ENCODE measurements at places on chromosomes 16 and 17.

DNA sequence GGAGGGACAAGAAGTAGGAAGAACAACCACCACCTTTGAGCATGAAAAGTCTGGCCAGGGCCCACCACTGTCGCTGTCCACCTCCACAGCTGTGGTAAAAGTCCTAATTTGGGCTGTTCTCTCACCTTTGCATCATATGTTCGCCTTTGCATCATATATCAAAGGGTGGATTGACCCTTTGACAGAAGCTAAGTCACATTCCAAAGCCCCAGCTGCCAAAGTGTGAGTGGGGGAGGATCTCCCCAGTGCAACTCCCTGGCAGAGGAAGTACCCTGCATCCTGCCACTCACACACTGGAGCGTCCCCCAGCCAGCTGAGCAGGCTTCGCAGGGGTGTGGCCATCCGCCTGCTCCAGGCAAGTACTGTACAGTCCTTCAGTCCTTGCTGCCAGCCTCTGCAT lies 12.7 kb upstream of the SPECC1 start:
- DNase-seq: no peak

GRCh38 chr16:72664056-72664508 lies 383.8 kb downstream of the ZFHX3 start:
- DNase-seq: no peak

DNA sequence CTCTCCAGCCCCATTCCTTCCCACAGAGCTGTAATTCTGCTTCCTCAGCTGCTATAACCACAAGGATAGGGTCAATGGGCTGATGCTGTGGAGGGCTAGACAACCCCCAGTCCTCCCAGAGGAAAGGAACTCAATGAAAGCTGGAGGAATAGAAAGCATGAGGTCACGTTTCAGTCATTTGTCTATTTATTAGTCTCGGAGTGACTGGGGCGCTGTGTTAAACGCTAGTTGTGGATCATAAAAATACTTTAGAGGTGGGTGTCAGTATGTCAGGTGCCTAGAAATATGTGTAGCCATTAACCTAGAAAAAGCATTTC lies 787 bp upstream of the CCL3L1 start:
- DNase-seq: no peak

- DNase-seq: no peak
These were observed 15.5 kb downstream of the GSE1 start for GRCh38 chr16:85628645-85629044.

- DNase-seq: no peak
These were observed 14.6 kb upstream of the SPHK1 start for GRCh38 chr17:76369804-76370203.

DNA sequence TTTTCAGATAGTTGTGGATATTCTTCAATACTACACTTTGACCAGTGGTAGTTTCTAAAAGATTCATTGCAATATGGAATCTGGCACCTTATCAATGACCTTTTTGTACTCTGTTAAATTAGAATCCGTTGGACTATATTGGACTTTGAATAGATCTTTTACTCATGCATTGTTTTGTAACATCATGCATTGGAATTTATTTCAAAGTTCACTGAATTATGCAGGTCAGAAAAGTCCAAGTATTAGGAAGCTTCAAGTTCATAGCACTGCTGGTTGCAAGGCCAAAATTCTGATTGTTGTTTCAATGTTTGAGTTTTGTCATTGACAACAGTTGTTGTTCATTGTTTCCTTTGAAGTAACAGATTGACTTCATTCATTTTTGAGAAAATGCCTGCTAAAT lies 7.9 kb upstream of the DHRS11 start:
- no peak for DNase-seq

- no peak for DNase-seq
These were observed 10.7 kb downstream of the C17orf78 start for GRCh38 chr17:37386462-37386861.

- DNase-seq: no peak
These were observed 25.8 kb downstream of the SOX8 start for GRCh38 chr16:1007284-1007850.

DNA sequence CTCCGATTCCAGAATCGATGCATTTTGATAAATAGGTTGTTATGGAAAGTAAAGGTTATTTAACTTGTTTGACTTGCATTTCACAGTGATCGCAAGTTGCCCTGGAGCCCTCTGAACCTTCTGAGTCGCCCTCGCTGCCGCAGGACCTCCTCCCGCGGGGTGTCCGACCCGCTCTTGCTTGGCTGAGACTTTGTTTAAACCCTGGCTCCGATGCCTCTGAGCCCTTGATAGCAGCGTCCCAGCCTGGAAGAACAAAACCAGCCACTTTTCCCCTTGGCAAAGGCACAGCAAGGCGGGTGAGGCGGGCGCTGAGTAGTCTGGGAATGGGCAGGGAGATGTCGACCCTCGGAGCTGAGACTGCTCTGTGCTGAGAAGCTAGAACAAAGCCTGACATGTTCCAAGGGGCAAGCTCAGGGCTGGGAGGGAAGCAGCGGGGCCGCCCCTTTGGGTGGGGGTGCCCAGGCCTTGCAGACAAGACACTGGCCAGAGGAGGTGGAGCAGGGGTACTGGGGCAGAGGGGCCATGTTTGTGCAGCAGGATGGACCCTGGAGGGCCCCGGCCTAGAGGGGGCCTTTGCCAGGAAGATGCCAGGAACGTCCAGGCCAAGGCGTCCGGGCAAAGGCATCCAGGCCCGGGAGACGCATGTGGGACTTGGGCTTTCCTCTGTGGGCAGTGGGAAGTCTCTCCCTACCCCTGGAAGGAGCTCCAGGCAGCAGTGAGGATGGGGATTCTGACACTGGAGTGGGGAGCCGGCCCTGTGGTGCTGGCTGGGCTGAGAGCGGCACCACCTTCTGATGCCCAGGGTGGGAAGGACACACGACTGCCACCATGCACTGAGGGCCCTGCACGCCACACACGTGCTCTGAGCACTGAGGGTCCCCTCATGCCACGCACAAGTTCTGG lies 30.3 kb upstream of the CDH15 start:
- DNase-seq: no peak

GRCh38 chr17:43468691-43469139 lies 15.1 kb upstream of the DHX8 start:
- no peak for DNase-seq

DNA sequence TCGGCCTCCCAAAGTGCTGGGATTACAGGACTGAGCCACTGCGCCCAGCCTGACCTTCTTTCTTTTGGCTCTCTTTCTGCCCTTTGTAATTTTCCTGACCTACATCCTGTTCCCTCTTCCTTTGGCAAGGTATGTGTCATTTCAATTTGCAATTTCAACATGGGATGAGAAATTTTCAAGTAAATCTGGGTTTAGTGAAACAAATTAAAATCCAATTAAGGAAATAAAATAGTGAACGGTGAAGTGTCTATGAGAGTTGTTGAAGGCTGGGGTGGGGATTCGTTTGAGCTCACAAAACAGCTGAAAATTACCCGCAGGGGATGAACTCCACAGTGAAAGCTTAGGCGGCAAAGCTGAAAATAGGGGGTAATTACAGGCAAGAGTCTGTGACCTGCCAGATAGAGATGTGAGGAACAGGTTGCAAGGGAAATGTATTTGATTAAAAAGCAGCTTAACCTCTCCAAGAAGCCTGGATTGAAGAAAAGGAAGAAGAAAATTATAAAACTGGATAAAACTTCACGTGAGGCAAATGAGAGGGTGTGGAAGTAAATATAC lies 277.7 kb downstream of the UTP18 start:
- no peak for DNase-seq

GRCh38 chr17:7909089-7909488 lies 7.0 kb downstream of the RNF227 start:
- DNase-seq: no peak

- DNase-seq: no peak
These were observed 64.8 kb downstream of the VAT1L start for GRCh38 chr16:77853161-77853560.

GRCh38 chr16:23570992-23571632 lies 13.6 kb downstream of the UBFD1 start:
- no peak for DNase-seq

DNA sequence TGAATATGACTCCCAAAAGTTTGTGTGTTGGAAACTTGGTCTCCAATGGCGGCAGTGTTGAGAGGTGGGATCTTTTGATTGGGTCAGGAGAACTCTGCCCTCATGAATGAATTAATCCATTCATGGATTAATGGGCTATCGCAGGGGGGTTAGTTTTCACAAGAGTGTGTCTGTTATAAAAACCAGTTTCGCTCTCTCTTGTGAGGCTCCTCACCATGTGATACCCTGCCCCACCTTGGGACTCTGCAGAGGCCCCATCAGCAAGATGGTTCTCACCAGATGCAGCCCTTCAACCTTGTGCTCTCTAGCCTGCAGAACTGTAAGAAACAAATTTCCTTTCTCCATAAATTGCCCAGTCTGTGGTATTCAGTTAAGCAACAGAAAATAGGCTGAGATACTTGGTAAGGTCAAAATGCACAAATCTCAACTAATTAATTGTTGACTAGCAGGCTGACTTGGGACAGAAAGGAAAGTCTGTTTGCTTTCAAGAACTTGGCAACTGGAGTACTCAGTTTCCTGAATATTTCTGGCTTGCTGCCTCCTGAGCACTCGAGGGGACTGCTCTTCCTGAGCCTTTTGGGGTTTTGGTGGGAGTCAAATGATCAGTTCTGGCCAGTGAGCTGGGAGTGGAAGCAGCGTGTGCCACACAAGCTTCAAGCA lies 13.8 kb upstream of the CCL17 start:
- DNase-seq: no peak

All from effector memory CD8-positive, alpha-beta T cell (primary cell).